NCI-H2171 (cell line): ENCODE measurements at places on chromosomes 6 and 20.
A peak's percentile ranks its signal among the peaks of the same experiment; 100 is the strongest.

DNA sequence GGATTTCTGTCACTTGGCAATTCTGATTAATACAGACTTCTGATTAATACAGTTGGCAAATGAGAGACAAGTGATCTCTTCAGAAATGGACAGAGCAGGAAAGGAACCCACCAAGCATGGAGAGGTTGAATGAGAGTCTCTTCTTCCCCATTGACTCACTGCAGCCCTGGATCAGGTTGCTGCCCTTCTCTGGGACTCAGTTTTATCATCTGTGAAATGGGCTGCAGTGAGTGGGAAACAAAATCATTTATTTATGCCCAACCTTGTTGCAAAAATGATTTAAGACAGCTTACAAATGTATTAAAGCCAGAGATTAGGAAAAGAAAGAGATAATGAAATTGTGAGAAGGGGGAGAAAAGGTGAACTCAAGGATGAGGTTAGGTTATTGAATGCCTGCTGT is 20.8 kb upstream of the RSPO4 start:
- no peak for DNase-seq

- DNase-seq = no peak
Observed at GRCh38 chr6:54255886-54256285, 52.4 kb upstream of the TINAG start.

GRCh38 chr6:30876039-30876730 is 8.1 kb upstream of the DDR1 start:
- DNase-seq = no peak

DNA sequence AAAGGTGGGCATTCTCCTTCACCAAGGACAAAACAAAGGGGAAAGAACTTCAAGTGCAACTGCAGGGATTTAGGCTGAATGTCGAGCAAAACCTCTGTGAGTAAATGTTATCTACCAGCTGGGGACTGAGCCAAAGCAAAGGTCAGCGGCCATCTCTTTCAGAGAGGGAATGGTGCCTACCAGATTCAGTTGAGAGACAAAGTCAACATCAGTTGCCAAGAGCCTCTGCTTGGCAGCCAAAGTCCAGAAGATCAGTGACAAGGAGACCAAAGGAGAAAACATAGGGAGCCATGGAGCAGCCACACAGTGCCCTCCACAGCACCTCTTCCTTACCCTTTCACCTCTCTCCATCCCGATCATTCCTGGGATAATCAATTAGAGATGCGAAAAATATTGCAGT is 472.5 kb downstream of the KIF16B start:
- DNase-seq = no peak

GRCh38 chr6:155154158-155154830 is 109.5 kb upstream of the CLDN20 start:
- no peak for DNase-seq

DNA sequence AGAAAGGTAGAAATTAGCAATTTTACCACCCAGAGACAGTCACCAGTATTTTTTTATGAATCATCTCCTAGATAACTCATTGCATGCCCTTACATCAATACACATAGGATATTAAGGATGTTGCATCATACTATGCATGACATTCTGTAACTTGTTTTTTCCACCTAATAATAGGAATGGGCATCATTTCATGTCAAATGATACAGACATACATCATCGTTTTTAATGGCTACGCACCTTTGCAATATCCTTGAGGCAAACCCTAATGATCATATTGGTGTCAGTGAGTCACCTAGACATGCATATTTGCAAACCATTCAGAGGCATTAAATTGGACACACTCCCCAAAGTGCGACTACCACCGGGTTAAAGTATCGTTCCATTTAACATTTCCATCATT is 309.7 kb upstream of the AGPAT4 start:
- DNase-seq = no peak

- no peak for DNase-seq
Observed at GRCh38 chr20:4280731-4281130, 265.4 kb upstream of the RNF24 start.

DNA sequence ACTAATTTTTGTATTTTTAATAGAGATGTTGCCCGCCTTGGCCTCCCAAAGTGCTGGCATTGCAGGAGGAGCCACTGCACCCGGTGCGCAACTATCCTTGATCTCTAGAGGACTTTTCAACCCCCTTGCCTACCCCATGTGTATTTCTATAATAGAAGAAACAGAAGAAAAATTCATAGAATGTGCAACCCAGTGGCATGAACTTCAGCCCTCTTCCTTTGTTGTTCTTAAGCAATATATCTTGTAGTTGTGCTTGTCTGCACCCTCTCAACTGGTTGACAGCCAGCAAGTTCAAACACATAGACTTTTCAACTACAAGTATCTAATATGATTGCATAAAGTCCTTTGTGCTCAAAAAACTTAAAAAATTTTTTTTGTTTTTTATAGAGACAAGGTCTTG is 72.3 kb upstream of the NCOA3 start:
- no peak for DNase-seq

DNA sequence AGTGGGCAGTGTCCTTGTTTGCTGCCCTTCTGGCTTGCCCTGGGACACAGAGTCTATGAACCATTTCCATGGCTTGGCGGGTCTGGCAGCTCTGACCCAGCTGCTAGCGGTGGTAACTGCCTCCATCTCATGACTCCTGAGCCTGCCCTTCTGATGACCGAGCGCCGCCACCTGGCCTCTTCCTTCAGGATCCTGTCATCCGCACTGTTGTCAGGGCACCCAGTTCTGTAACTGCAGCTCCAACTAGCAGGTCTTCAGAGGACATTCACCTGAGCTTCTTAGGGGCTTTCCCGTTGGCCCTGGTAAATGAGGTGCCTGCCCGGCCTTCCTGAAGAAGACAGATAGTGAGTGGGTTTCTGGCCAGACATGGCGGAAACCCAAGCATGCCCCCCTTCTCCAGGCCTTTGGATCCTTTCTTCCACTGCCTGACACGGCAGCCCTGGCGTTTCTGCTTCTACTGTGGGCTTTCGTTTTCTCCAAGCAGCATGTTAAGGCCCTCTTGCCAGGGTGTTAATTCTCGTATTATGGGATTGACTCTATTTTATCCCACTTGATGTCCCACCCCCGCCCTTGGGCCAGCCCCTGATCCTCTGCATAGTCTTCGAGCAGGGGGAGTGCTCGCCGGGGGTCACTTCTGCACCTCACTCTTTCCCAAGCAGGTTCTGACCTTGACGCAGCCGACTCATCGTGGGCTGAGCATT is 24.7 kb downstream of the PACSIN1 start:
- no peak for DNase-seq

GRCh38 chr20:42082611-42083010 is 464.4 kb upstream of the CHD6 start:
- peak; percentile 31 for DNase-seq
